Stimulated activated CD4-positive, alpha-beta T cell treated with anti-CD3 and anti-CD28 coated beads, Interleukin-1b, Interleukin-23, amount 100 ng/mL, for 24 hours (primary cell): ENCODE measurements at places on chromosomes 2 and 18.

DNA sequence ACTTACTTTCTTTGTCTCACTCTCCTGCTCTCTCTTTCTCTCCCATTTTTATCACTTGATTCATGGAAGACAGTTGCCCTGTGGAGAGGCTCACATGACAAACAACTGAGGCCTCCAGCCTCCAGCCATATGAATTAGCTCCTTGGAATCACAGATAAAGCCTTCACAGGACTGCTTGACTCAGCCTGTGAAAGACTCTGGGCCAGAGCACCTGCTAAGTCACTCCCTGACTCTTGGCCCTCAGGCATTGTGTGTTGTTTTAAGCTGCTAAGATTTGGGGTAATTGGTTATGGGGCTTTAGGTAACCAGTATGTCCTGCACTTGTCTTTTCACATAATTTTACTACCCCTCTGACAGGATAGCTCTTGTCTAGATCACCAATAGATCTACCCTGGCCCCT is 334.9 kb downstream of the SOX11 start:
- DNase-seq = no peak

- no peak for DNase-seq
These were observed 381.2 kb downstream of the TXNL1 start for GRCh38 chr18:56257205-56257604.

GRCh38 chr2:100835006-100835659 is 15.2 kb downstream of the NPAS2 start:
- DNase-seq = no peak

DNA sequence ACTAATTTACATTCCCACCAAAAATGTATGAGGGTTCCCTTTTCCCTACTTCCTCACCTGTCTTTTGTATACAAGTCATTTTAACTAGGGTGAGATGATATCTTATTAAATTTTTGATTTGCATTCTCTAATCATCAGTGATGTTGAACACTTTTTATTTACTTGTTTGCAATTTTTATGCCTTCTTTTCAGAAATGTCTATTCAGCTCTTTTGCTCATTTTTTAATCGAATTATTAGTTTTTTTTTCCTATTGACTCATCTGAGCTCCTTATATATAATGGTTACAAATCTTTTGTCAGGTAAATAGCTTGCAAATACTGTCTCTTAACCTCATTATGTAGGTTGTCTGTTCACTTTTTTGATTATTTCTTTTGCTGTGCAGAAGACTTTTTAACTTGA is 269.4 kb downstream of the CDH19 start:
- no peak for DNase-seq

- no peak for DNase-seq
These were observed 5.6 kb downstream of the HAAO start for GRCh38 chr2:42786561-42787345.

DNA sequence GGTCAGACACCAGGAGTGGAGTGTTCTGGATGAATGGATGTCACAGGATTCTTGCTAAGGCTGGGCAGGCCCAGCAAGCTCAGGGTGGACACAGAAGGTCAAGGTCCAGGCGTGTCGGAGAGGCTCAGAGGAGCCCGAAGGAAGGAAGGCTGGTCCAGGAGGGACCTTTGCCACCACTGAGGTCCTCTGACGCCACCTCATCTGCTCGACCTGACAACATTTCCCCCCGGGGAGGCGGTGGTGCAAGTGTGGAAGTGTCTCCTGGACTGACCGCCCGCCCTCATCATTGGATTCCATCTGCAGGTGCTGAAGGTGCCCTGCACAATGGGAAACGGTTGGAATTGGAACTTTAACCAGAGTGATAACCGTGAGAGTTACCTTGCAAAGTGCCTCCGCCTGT is 124.6 kb downstream of the RTP5 start:
- no peak for DNase-seq

- DNase-seq = no peak
These were observed 68.6 kb downstream of the CCDC138 start for GRCh38 chr2:108855194-108855593.
